ENCODE measurements at places on chromosomes 13 and 19. TPM values are rescaled to one million over a fixed set of nuclear protein-coding genes. Genes with fewer than 3 reads are reported as not detected.

GRCh38 chr13:25232937-25233515, 54.3 kb downstream of the MTMR6 start:
- no peak for DNase-seq

GRCh38 chr13:40187841-40188591, 478.4 kb downstream of the FOXO1 start:
- no peak for DNase-seq

DNA sequence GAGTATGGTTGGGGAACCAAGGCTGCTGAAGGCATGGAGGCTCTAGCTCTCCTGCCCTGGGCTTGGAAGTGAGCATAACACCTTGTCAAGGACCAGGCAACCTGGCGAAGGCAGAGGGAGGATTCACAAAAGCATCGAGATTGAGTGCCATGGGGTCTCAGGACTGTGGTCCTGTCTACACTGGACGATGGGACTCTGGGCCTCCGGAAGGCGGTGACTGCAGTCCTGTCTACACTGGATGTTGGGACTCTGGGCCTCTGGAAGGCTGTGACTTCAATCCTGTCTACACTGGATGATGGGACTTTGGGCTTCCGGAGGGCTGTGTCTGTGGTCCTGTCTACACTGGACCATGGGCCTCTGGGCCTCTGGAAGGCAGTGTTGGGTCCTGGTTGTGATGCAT, 290.4 kb downstream of the TEX29 start:
- no peak for DNase-seq

Gene ZNF99
- total RNA-seq: not detected

All from glutamatergic neuron (in vitro differentiated cells).